ENCODE measurements at places on chromosomes 2 and 18. TPM values are rescaled to one million over a fixed set of nuclear protein-coding genes. Genes with fewer than 3 reads are reported as not detected.
A peak's percentile ranks its signal among the peaks of the same experiment; 100 is the strongest.

The CCDC102B gene
- polyA plus RNA-seq, result 2.8 TPM

The EDAR gene
- not detected for polyA plus RNA-seq

The PKDCC gene
- polyA plus RNA-seq, result 6.6 TPM

The PRKD3 gene
- polyA plus RNA-seq, result 12.7 TPM

The CNDP1 gene
- polyA plus RNA-seq, result not detected

The ANTXR1 gene
- polyA plus RNA-seq, result 78.6 TPM

DNA sequence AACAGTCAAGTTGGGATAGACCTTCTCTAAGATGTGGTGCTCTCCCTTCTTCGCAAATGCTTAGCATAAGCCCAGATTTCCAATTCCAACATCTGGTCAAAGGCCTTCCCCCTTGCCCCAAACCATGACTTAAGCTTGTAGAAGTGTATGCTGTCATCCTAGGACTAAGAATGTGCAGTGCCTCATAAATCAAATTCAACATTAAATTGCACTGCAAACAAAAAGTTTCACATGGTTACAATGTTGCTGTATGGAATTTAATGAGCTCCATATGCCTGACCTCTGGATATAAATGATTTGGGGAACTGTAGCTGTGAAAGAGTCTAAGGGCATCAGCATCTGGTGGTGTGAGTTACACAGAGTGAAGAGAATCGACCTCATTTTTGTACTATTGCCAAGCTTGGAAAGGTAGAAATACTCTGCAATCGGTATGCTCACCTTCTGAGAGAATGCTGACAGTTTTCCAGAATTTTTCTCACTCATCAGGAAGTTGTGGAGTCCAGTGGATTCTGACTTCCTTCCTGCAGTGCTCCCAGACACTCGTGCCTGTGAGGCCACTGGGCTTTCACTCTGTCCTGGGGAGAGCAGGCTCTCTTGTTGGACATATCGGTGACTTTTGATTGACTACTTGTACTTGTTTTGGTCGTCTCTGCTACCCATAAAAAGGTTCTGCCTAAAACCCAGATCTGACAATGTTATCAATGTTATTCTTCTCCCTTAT is 40.6 kb downstream of the FASTKD2 start:
- no peak for DNase-seq

- no peak for DNase-seq
Observed at GRCh38 chr2:205148755-205149154, 533.5 kb upstream of the NRP2 start.

GRCh38 chr2:232817756-232818155 is 41.4 kb upstream of the KCNJ13 start:
- no peak for DNase-seq

DNA sequence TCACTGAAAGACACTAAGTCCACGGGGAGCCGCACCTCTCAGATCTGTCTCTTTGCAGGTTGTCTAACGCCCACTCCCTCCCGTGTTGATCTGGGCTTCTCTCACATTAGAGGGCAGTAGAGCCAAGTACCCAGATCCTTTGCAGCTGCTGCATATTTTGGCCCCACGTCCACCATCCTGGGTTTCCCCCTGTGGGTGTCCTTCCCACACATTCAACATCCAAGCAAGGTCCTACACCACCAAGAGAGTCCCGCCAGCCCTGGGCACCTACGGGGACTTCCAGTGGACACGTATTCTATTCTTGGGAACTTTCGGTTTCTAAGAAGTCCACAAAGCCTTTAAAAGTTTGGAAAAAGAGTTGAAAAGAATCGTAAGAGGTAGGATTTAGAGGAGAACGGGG is 116.6 kb downstream of the ATL2 start:
- no peak for DNase-seq

DNA sequence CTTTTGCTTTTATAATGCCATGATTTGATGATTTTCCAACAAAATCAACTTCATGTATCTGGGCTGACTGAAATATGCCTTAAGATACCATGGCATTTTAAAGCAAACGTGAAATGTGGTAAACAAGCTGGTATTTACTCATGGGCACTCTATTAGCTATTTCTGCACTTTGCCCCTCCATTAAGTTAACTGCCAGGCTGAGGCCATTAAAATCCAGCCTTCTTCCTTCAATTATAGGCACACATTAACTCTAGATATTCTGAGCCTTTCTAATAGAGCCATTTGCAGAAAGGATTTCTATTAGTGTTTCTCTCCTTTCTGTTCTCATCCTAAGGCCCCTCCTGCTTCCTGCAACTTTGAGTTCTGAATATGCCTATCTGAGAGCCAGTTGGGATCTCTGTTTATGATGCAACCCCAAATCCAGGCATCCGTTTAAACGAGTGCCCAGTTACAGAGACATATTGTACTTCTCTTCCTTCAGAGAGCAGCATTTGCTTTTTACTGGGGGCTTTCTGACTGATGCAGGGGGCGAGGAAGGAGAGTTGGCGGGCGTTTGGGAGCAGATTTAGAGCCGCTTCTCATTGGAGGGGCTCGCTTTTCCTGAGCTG is 1.6 kb upstream of the KCNJ3 start:
- DNase-seq, result no peak

- no peak for DNase-seq
Observed at GRCh38 chr2:16067866-16068551, 127.7 kb downstream of the MYCN start.

DNA sequence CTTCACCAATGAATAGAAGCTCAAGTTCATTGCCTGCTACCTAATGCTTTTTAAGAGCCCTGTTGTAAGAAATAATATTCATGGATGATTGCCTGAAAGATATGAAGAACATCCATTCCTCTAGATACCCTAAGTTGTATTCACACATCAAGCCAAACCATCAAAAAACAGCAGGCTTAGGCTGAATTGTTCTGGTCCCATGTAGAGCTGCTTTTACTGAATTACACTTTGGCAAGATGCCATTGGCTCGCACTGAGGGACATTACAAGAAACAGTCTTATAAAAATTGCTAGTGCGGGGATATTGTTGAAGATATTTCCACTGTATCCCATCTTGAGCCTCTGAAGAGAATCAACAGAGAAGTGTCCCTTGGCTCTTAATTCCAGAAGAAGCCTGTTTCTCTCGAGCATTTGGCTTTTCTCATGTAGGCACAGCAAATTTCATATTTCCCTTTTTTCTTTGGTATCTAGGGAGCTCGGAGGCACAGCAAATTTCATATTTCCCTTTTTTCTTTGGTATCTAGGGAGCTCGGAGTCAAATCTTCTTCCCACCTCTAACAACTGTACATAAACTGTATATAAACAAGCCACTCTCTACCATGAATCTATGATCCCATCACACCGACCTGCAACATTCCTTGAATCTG is 107.5 kb downstream of the COLEC12 start:
- DNase-seq, result no peak

- no peak for DNase-seq
Observed at GRCh38 chr18:43934322-43934721, 657.0 kb upstream of the SYT4 start.

- no peak for DNase-seq
Observed at GRCh38 chr2:234905547-234906265, 46.1 kb upstream of the SH3BP4 start.

- no peak for DNase-seq
Observed at GRCh38 chr18:49898421-49898820, 85.1 kb upstream of the ACAA2 start.

- DNase-seq, result no peak
Observed at GRCh38 chr2:183579686-183580085, 455.4 kb downstream of the NUP35 start.

DNA sequence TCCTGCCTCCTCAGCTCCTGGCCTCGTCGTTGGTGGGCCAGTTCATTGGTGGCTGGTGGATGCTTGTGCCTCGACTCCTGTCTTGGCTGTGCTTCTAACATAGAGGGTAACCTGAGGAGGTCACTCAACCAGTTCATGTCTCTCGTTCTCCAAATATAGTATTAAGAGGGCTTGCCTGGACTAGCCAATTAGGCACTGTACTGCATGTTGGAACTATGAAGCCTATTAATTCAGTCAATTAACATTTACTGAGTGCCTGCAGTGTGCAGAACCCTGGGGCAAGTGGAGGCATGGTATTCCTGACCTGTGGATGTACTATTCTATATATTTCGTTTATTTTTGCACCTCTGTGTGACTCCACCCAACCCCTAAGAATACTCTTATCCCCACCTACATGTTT is 89.9 kb upstream of the PELI1 start:
- no peak for DNase-seq

DNA sequence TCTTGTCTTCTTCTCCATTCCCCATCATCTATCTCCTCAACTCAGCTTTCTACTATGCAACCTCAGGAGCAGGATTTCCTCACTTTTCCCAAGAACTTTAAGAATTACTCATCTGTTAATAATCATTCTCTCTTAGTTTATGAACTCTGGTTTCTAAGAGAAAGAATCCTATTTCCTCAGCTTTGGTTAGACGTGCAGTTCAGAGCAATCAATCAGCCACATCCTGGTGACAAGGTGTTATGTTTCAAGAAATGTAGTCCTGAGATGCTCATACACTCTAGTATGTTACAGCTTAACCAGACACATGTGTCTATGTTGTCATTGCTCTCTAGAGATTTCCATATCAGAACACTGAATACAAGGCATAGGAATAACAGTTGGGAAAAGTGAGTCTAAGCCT is 277.9 kb downstream of the MBD2 start:
- DNase-seq, result peak; percentile 46

DNA sequence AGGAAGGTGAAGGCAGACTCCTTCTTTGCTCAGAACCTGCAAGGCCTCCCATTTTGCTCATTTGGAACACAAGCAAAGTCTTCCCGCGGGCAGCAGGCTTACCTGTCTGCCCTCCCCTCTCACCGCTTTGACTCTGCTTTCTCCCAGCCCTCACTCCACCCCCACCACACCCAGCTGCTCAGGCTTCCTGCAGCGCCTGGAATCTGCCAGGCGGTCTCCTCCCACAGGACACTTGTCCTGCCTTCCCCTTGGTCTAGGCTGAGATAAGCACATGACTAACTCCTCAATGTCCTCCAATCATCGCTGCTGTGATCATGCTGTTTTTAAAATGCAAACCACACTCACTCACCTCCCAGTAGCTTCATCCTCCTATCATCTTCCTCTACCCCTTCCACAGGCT is 430.0 kb downstream of the ZNF516 start:
- DNase-seq, result no peak

DNA sequence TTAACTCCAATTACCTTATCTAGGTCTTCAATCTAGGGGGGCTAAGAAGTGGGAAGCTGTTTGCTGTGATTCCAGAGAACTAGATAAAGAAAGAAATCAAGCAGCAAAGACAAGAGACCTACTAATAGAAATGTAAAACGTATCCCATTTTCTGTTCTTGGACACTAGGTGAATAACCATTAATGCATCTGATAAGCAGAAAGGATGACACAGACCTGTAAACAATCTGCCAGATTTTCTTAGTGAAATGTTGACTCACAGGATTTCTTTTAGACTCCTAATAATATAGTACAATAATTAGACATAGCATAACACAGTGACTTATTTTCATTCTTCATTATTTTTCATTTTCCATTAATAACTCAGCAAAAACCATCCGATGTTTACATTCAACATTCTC is 1.3 kb downstream of the WDR35 start:
- no peak for DNase-seq

All from BJ (cell line).